Ovary (tissue), 10 donors: ENCODE measurements at places on chromosomes 7 and 10.

GRCh38 chr10:17019696-17020095, 109.9 kb downstream of the CUBN start:
- no peak for DNase-seq

- no peak for DNase-seq
Measured at GRCh38 chr10:88178758-88179157, 315.3 kb downstream of the PTEN start.

DNA sequence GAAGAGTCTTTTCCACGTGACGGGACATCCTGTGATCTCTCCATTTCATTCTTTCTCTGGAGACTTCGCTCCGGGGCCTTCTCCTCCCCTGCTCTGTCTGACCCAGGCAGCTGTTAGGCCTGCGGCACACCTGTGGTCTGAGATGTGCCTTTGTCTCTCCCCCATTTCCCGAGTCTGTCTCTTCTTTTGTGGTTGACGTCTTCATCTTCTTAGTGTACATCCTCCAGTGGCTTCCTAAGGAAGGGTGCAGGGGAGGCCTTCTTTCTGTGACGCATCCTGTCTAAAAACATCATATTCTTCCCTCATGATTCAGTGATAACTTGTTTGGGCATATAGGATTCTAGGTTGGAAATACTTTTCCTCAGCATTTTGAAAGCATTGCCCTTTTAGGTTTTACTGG, 17.2 kb upstream of the ATP6V0E2 start:
- no peak for DNase-seq

DNA sequence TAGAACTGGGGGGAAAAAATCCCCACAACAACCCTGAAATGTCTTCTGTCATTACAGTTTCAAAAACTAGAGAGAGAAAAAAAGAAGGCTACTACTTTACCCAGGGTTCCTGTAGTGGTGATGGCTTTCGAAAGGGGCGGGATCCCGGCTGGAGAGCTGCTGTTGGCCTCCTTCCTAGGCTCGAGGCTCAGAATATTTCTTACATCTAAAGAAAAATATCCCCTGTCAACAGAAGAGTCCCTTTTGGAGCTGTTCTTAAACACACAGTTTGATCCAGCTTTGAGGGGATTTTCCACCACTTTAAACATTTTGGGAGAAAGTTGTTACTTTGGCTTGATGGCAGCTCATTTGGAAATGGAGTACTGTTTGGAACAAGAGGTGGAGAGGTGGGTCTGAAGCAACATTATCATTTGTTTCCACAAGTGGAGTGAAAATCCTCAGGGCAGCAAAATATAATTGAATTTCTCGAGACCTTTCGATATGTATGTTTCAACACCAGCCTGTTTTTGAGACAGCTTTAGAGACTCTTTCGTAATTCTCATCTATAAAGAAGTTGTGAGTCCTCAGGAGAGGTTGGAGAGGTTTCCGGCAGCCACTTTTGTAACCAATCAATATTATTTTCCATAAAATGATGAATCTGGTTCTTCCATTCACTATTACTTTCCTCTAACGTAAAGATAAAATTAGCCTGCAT, 5.1 kb downstream of the HOXA13 start:
- no peak for DNase-seq

- DNase-seq = no peak
Measured at GRCh38 chr10:68463365-68464093, 8.2 kb downstream of the DNA2 start.

GRCh38 chr10:2978111-2978510, 89.2 kb upstream of the PFKP start:
- no peak for DNase-seq

DNA sequence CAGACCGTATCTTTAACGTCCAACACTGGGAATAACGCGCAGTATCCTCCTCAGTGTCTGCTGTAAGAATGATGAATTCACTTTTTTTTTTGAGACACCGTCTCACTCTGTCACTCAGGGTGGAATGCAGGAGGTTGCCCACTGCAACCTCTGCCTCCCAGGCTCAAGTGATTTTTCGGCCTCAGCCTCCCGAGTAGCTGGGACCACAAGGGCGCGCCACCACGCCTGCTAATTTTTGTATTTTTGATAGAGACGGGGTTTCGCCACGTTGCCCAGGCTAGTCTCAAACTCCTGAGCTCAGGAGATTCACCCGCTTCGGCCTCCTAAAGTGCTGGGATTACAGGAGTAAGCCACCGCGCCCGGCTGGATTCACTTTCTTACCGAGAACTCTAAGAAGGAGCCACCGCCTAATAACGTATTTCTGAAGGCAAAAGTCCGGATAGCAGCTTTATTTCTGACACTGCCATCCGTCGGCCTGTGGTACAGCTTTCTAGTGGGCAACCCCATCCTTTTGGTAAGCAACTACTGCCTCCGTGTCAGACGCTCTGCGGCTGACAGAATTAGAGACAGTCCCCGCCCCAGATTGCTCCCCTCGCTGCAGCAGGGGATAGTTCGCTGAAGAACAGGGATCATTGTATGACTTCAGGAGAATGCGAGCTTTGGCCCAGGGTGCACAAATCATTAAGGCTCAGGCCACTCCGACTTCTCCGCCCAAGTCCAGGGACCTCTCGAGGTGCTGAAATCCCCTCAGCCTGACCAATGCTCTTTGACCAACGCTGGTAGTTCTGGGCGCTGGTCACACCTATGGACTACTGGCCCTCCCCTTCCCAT, 662 bp downstream of the POLR3A start:
- no peak for DNase-seq

GRCh38 chr7:107069457-107069856, 25.0 kb downstream of the PRKAR2B start:
- no peak for DNase-seq

DNA sequence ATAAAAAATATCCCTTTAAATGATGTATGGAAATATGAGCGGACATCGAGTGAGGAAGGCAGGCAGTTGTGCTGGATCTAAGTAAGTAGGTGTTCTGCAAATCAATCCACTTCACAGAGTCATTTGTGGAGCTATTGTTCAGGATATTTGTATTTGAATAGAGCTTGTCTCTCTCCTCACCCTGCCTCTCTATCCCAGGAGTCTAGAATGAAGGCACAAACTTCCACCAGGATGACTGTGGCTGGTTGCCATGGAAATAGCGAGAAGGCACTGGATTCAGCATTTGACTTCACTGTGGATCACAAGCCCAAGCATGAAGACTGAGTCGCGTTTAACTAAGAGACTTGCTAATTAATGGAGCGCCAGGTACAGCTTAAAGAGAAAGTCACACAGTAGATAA, 53.2 kb downstream of the NPY start:
- DNase-seq = no peak

- peak; percentile 97 for DNase-seq
Measured at GRCh38 chr10:132516771-132517725, 20.5 kb upstream of the INPP5A start.

GRCh38 chr7:65981965-65982792, at the start of gene GUSB:
Gene GUSB, minus strand, starts transcription at chr7:65982213. Its CDS starts 30 bp downstream, at chr7:65982183.
- peak; percentile 93 for DNase-seq

GRCh38 chr7:64551375-64552142, 11.3 kb downstream of the ZNF680 start:
- DNase-seq = no peak

GRCh38 chr7:94258418-94259300, 136.0 kb upstream of the COL1A2 start:
- DNase-seq = no peak

- no peak for DNase-seq
Measured at GRCh38 chr10:44460416-44460815, 75.5 kb upstream of the CXCL12 start.

DNA sequence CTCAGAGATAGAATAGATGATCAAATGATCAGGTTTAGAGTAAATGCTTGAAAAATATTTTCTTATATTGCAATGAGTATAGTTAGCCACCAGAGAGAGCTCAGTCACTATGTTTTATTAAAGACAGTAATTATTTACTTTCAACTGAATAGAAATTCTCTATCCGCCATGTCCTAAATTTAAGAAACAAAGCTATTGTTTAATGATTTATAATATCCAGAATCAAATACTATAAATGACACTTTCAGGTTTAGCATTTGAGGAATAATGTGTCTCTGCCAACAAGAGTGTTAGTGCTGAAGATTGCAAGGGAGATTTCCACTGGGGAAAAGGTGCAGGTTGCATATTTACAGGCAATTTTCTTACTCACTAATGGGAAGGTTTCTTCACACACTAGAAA, 184.7 kb downstream of the DGKB start:
- no peak for DNase-seq

DNA sequence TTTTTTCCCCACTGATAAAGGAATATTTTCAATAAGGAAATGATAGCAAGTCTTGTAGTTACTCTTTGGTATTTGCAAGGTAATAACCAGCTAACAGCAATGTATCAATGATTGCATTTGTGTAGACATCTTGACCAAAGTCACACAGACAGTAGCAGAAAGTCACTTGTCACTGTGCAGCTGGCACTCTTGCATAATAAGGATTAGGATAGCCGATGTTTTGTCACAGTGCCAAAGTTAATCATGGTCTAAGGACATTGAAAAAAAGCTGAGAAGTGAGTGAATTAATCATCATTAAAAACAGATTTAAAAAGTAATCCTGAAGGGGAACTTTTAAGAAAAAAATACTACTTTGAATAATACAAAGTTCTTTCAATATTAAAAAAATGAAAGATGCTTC, 834.3 kb upstream of the C7orf33 start:
- DNase-seq = no peak

DNA sequence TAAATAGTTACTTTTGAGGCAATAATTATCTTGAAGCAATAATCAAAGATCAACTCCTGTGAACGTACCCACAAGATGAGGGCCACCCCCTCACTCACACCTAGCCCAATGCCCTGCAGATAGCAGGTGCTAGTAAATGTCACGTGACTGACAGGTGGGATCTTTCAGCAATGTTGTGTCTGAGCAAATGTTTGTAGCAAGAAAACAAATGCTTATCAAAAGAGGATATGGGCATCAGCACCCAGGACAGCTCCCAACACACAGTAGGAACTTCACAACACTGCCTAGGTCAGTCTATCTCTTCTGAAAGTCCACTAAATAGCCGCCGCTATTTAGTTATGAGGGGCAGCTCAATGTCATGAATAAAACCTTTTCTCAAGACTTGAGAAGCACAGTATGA, 120.8 kb upstream of the PDLIM1 start:
- no peak for DNase-seq

GRCh38 chr7:31933481-31933880, 136.7 kb downstream of the PDE1C start:
- DNase-seq = no peak

DNA sequence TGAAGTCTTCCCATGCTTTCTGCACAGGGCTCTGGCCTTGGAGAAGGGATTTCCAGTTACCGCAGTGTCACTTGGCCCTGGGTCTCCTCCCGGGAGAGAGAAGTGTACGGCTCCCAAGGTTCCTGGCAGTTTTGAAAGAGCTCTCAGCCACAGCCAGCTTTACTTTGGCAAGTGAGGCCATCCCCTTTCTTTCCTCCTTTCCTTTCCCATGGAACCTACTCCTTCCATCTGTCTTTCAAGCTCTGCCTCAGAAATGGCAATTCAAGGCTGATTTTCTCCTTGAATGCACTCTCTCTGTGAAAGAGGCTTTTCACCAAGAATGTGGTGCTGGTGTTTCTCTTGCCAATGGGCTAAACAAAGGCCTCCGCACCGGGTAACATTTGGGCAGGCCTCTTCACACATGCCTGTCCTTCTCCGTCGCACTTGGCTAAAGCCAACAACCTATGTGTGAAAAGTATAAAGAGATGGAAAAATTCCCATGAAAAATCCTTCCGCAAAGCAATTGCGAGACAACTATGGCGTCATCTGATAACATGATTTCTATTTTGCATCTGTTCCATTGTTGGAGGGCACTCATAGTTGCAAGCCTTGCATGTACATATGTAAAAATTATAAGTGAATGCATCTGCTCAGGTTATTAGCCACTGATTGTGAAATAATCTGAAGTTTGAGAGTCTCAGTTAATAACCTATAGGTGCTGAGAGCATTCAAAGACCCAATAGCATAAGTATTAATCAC, 125.4 kb downstream of the PFKFB3 start:
- no peak for DNase-seq

GRCh38 chr7:151830121-151830830, 46.6 kb downstream of the PRKAG2 start:
- DNase-seq = no peak

- no peak for DNase-seq
Measured at GRCh38 chr10:89645742-89646172, 715 bp upstream of the PANK1 start.

DNA sequence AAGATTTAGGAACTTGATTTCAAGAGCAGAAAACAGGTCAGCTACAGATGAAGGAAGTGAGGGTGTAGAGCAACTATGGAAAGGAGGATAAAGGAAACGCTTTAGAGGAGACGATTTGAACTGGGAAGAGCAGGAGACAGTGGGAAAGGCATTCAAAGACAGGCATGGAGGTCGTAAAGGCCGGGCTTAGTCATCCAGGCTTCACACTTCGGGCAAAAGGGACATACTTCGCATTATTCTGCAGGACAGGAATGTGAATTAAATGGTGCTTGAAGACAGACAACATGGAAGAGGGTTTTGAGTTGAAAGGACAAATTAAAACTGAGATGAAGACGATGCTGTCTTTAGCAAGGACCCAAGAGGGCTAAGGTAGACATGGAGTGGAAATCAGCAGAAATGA, 8.1 kb downstream of the FAM171A1 start:
- DNase-seq = no peak

GRCh38 chr10:6173203-6173602, 29.5 kb upstream of the PFKFB3 start:
- DNase-seq = no peak

DNA sequence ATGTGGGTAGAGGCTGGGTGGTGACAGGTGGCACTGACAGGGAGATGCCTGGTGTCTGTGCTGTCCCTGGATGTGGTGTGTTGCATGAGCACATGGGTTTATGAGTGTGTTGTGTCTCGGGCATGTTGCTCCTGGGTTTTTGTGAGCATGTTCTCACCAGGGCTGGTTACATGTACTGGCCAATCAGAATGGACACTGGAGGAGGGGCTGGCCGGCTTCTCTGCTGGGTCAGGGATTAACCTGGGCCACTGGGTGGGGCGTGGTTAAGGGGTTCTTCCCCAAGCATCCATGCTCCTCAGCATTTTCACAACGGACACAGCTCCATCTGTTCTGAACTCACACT, 20.8 kb upstream of the VOPP1 start:
- no peak for DNase-seq

- DNase-seq = no peak
Measured at GRCh38 chr10:43921881-43922280, 273.2 kb upstream of the ZNF32 start.

DNA sequence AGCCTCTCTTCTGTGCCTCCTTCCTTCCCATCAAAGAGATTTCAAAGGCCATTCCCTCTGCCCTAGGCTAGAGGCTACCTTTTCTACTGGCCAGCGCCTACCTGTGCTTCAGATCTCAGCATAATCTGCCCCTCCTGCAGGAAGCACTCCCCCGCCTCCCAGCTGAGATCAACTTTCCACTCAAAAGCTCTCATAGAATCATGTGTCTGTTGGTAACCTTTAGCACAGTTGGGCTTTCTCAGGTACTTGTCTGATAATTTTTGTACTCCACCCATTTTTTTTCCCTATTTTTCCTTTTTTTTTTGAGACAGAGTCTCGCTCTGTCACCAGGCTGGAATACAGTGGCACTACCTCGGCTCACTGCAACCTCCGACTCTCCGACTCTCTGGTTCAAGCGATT, 231.0 kb upstream of the PRSS58 start:
- no peak for DNase-seq
